Caudate nucleus (tissue), 63 donors: ENCODE measurements at places on chromosomes 6 and 20.

DNA sequence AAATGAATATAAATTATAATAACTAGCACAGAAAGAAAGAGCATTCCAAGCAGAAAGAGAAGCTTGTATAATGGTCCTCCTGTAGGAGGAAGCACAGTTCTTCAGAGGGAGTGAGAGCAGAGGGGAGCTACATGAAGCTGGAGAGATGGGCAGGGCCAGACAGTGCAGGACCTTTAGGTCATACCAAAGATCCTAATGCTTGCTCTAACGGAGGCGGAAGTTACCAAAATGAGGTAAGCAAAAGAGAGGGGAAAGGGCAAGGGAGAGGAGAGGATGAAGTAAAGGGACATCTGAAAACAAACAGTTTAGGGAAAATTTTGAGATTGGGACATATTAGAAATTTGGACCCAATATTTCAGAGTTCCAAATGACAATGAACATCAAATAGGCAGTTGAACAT, 50.2 kb downstream of the HBS1L start:
- DNase-seq = no peak

DNA sequence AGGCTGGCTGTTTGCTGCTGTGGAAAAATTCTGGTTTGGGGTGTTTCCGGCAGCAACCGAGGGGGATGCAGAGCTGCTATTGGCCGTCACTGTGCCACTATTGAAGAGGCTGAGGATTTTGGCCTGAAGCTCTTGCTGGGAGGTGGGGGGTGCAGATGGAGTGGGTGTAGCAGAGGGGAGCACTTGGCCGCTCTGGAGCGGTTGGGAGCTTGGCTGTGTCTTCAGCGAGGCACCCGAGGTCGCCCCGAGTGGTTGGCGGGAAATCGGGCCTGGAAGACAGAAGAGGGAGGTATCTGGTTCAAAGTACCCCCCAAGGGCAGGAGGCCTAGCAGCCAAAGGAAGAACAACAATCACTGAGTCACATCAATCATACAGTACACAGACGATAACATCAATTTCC, 27.1 kb downstream of the NCOA5 start:
- DNase-seq = no peak

DNA sequence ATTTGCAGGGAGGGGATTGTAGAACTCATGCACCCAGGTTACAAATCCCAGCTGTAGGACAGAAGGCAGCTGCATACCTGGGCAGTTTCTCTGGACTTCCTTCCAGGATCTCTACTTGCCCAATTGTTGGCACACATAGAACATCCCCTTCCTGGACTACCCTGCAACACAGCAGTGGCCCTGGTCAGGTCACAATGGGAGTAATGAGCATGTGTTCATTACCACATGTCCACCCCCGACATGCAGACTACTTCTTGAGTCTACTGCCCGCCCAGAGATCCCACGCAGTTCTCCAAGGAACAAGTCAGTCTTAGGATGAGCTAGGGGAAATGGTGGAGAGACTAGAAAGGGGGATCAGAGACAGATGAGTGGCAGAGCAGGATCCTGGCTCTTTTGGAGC, 5.1 kb downstream of the PEX6 start:
- no peak for DNase-seq

- DNase-seq = no peak
Observed at GRCh38 chr20:5513975-5514516, 197.3 kb upstream of the PROKR2 start.

- no peak for DNase-seq
Observed at GRCh38 chr6:106114492-106114891, 28.4 kb downstream of the PRDM1 start.

DNA sequence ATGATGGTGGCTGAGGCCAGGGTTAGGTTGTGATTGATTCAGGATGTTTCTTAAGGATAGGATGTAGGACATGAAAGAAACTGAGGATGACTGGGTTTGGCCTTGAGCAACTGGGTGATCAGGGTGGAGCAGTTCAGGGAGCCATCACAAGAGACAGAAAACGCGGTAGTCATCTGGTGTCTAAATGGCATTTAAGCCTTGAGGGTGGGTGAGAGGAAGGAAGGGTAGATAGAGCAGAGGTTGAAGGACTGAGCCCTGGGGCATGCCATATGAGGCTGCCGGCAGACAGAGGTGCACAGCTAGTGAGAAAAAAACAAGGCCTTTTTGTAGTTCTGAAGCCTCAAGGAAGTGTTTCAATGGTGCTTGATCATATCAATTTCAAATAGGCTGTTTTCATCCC, 1.9 kb downstream of the POU5F1 start:
- no peak for DNase-seq

DNA sequence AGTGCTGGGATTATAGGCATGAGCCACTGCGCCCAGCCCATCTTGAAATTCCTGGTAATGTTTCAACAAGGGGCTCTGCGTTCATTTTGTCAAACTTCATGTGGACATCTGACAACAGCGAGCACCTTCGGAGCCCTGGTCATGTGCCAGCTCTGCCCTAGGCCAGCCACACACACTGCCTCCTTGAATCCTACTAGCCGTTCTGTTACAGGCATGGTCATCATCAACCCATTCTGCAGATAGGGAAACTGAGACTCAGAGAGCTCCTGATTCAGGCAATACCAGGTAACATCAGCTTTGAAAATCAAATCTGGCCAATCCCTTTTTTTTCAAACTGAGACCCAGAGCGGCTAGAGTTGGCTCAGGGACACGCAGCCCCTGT, 41.3 kb downstream of the RBM38 start:
- DNase-seq = no peak

DNA sequence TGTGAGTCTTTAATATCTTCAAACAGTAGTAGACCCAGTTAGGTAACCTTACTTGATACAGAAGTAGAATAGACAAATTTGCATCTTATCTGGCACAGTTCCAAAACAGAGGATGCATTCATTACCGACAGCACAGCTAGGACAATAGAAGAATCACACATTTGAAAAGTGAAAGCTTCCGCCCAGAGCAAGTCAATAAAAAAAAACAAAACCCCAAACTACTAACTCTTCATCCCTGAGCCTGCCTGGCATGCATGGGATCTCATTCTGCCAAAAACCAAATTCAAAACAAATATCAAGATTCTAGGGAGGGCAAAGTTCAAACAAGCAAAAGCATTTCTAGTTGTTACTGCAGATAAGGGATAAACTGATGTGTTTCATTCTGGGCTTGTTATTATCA, 235.4 kb downstream of the BTBD9 start:
- DNase-seq = no peak

DNA sequence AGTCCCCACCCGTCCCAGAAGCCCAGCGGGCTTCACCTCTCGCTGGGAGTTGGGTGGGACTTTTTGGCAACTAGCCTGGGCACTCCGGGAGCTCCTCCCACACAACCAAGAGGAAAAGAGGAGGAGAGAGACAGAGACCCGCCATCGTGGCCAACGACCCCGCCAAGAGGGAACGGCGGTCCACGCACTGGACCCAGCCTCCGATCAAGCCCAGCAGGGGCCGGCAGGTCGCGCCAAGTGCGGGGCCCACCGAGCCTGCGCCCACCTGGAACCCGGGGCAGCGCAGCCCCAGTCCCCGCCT, 3.0 kb upstream of the TMEM14C start:
- DNase-seq = no peak

DNA sequence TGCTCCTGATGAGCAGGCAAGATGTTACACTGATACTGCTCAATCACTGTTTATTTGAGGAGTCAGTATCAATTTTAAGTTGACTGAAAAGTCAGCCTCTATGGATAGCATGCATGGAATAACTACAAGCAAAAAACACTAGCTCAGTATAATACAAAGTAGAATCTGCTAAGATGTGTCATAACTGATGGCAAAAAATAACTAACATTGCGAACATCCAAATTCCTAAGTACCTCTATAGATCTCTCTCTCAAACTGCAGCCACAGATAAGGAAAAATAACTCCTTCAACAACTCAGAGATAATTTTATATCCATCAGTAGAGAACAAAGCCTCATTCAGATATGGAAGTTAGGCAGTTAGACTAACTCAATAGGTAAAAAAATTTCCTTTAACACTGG, 16.3 kb downstream of the HDAC2 start:
- no peak for DNase-seq

GRCh38 chr6:4916954-4917561, 86.8 kb downstream of the RPP40 start:
- no peak for DNase-seq

GRCh38 chr20:39152126-39152525, 190.0 kb downstream of the DHX35 start:
- no peak for DNase-seq

DNA sequence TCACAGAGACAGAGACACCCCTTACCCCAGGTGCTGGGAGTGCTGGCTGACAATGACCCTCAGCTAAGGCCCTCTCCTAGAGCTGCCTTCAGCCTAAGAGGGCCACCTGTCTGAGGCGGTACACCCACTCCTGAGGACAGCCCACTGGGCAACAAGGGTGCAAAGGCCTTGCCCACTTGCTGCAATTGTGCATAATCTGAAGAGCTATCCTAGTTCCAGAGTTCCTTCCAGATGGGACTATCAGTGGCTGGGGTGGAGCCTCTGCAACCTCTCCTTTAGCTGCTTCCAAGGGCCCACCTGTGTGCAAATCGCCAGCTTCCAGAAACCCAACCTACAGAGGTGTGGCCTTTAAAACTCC, 87.5 kb downstream of the PREX1 start:
- DNase-seq = no peak

GRCh38 chr20:18984238-18985200, 170.9 kb downstream of the SCP2D1 start:
- DNase-seq = no peak

DNA sequence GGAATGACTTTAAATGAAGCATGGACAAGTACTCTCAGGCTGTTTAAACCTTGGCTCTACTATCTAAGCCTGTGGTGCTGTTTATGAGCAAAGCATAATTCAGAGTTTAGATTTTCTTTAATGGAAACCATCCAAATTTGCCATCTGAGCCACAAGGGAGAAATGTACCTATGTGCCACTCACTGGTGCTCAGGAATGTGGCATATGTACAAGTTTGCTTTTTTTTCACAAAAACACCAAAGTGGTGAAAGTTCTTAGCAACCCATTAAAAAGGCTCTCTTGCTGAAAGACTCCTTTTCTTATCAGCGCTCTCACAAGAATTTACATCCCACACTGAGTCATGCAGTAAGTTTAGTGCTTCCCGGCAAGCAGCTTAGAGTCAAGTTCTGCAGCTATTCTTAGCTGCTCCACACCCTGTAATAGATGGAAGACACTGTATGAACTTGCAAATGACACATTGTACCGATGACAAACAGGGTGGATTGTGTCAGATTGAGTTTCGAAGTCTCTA, 57.3 kb upstream of the MLIP start:
- no peak for DNase-seq

DNA sequence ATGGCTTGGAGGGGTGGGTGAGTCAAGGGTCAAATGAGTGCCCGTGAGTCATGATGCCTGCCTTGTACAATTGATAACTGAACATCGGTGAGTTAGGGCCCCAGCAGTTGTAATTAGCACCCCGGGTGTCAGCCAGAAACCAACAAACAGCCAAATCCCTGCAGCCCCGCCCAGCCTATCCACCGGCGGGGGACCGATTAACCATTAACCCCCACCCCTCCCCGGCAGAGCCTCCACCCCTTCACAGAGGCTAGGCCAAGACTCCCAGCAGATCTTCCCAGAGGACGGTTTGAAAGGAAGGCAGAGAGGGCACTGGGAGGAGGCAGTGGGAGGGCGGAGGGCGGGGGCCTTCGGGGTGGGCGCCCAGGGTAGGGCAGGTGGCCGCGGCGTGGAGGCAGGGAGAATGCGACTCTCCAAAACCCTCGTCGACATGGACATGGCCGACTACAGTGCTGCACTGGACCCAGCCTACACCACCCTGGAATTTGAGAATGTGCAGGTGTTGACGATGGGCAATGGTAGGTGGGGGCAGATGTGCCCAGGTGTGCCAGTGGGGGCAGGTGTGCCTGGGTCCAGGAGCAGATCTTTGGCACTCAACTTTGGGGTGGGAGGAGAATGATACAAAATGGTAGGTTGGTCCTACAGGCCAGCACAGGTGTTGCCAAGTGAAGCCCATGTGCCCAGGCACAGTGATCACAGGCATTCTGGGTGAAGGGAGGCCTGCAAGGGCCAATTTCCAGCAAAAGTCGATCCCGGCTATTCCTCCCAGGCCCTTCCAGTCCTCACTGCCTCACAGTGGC, 45.7 kb downstream of the HNF4A start:
- no peak for DNase-seq
